ENCODE measurements at places on chromosomes 4 and X.

DNA sequence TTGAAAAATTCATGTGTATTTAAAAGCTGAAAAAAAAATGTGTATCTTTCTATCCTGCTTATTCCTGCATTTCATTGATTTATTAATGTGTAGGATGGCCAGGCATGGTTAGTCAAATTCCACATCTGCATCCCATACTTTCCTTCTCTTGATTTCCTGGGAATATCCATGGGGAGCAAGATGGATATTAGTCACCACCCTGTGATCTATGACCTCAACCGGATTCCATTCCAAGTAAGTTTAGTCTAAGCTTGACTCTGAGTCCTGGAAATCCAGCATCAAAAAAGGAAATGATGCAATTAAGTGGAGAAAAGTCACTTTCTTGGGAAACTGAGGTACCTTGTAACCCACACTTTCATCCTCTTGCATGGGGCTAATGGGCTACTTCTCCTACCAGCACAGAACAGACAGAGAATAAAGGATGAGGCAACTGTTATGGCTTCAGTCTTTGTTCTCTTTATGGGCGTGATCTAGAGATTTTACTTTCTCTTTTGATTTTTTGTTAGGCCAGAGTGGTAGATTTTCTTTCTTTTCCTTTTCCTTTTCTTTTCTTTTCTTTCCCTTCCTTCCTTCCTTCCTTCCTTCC, 17.1 kb upstream of the BEX4 start:
- DNase-seq, result no peak

- DNase-seq, result no peak
These were observed 161.3 kb downstream of the FNIP2 start for GRCh38 chr4:158929939-158930638.

DNA sequence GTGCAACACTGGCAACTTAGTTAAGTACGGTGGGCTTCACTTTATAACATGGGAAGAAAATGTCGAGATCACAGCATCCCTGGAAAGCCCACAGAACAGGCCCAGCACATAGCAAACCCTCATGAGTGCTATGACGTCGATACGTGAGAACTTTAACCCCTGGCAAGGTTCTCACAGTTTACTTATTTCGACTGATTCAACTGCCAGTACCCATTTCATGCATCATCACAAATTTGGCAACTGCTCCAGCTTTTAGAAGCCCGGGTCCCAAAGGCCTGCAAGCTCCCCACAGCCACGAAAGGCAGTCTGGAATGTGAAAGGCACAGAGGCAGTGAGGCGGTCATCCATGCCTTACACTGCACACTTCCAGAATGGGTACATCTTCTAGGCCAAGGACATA, 41.2 kb downstream of the RELL1 start:
- DNase-seq, result no peak

GRCh38 chr4:154606728-154607723, 5.4 kb downstream of the FGG start:
- no peak for DNase-seq

DNA sequence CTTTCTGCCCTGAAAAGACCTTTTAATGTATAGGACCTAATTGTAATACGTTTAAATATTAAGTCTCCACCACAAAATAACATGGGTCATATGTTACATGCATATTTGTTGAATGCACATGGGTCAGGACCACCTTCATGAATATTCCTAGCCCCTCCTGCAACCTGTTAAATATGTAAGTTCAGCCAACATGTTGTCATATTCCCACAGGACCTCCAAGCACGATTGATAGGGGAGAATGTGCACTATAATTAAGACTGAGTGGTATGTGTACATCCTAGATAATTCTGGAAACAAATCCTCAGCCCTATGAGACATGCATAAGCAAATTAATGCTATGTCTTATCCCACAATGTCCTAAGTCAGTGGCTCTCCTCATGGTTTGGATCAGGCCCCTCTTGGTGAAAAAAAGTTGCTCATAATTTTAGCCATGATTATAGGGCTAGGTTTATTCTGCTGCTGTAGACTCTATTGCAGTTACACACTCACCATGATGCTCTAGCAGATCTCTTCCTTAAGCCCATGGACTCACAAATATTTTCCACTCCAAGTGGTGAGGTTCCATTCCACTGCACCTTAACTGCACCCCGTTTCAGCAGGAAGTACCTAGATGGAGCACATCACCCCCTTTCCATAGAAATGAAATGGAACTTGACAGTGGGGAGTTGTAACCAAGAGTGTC, 10.2 kb downstream of the TIGD2 start:
- no peak for DNase-seq

GRCh38 chr4:165458471-165458870, 79.7 kb downstream of the CPE start:
- no peak for DNase-seq

- no peak for DNase-seq
These were observed 19.7 kb upstream of the GPR78 start for GRCh38 chr4:8560265-8561047.

- DNase-seq, result no peak
These were observed 104.4 kb downstream of the RTL5 start for GRCh38 chrX:72027024-72027913.

- no peak for DNase-seq
These were observed 46.4 kb downstream of the GPAT3 start for GRCh38 chr4:83582289-83582785.

DNA sequence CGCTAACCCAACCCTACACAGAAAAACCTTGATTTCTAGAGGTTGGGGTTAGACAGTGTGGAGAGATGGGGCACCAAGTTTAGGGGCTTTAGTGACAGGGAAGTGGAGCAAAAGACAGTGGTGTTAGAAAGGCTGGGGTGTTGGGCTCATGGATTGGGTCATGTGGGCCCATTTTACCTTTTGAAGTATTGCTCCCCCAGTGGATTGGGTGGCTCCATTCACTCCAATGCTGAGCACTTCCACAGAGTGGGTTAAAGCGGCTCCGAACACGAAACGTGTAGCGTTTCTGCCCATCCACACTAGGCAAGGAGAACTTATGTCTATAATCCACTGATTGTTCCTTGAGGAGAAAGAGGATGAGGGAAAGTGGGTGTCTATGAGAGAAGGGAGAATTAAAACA, 2.3 kb downstream of the IL2RG start:
- no peak for DNase-seq

GRCh38 chr4:7947927-7948326, 8.3 kb upstream of the AFAP1 start:
- no peak for DNase-seq

GRCh38 chr4:147192679-147193078, 247.0 kb upstream of the TTC29 start:
- DNase-seq, result no peak

GRCh38 chrX:49880668-49881067, 1.4 kb downstream of the USP27X start:
- DNase-seq, result no peak

GRCh38 chrX:106356580-106356979, 188.5 kb downstream of the PWWP3B start:
- DNase-seq, result no peak

DNA sequence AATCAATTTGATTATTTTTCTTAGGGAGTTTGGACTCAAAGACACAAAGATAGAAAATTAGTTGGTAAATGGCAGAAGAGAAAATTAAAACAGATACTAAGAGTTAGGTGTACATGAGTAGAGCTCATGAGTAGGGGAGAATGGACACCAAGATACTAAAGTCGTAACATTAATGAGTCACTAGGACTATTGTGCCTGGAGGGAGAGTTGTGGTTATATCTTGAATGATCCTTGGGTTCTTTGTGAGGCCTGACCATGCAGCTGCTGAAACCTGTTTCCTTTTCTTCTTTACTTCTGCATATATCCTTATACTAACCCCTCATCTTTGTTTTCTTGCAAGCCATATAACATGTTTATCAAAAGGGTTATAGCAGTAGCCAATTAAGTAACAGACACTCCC, 532.8 kb downstream of the RPA4 start:
- DNase-seq, result no peak

DNA sequence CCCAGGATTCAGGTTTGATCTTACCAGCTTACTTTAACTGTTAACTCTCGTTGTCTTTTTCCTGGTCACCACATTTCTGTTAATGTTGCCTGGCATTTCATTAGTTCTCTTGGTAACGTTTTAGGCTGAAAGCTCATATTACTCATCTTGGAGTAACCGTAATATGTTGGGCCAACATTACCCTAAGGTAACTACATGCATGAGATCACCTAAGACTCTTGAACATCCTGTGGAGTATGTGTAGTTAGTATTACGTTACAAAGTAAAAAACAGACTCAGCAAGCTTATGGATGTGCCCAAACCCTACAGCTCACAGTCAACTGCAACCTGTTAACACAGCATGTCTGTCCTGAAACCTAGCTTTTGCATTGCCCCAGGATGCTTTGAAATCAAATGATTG, 203.3 kb upstream of the HS3ST1 start:
- DNase-seq, result no peak

- no peak for DNase-seq
These were observed 76.5 kb downstream of the PSAPL1 start for GRCh38 chr4:7358100-7358735.

DNA sequence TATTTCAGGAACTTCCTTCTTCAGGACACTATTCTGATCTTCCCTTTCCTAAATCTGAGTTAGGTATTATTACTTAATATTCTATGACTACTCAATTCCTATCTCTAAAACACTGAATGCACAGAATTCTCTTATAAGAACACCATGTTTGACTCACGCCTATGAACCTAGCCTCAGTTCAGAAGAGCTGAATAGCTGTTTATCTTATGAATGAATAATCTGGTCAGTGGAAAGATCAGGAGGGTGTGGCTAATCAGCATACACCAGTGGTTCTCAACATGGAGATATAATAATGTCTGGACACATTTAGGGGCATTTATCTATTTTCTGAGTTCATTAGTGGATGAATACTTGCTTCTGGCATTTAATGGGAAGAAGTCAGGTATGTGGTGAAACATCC, 24.2 kb downstream of the EPHA5 start:
- DNase-seq, result no peak

GRCh38 chrX:155767051-155767875, 113.9 kb upstream of the VAMP7 start:
- DNase-seq, result no peak

GRCh38 chr4:158933236-158933635, 164.4 kb downstream of the FNIP2 start:
- no peak for DNase-seq

DNA sequence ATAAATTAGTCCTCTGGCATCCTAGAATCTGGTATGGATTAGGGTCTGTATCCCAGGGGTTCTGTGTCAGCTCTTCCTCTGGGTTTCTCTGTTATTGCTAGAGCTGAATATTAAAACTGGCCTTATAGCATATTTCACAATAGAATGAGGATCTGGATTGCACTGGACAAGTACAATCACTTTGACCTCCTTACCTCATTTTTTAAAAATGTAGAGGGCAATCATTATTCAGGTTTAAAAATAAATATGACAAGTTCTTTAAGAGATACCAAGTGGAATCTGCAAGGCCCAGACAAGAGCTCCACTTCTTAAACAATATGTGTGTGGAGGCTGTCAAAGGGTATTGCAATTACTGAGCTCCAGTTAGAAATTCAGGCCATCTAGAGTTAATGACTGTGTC, 1.4 kb downstream of the PALLD start:
- no peak for DNase-seq

DNA sequence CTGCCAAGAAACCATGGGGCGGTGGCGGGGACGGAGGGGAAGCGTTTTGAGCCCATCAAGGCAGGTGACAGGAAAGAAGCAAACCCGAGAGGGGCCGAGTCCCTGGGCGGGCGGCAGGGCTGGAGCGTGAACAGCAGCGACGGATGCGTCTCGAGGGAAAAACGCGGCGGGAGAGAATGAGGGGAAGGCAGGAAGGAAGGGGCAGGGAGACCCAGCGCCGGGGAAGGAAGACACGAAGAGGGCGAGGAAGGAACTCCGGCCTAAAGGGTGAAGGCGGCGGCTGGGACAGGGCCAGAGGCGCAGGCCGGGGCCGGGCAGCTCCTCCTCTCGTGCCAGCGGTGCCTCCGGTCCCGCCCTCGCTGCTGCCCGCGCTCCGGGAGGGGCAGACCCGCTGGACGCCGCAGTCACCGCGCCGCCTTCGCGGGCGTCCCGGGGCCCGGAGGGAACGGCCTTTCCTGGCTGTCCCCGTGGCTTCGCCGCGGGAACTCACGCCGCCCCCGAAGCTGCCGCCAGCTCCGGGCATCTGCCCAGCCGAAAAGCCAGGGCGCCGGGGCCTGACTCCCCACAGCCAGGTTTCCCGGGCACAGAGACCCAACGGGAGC, 751 bp upstream of the RGS12 start:
- DNase-seq, result no peak

GRCh38 chrX:70066646-70067045, 4.4 kb downstream of the OTUD6A start:
- no peak for DNase-seq

Measured in activated CD4-positive, CD25-positive, alpha-beta regulatory T cell treated with anti-CD3 and anti-CD28 coated beads, Interleukin-2, amount 50 U/mL, for 16 hours (primary cell).